ENCODE measurements at places on chromosomes 6 and 20.

DNA sequence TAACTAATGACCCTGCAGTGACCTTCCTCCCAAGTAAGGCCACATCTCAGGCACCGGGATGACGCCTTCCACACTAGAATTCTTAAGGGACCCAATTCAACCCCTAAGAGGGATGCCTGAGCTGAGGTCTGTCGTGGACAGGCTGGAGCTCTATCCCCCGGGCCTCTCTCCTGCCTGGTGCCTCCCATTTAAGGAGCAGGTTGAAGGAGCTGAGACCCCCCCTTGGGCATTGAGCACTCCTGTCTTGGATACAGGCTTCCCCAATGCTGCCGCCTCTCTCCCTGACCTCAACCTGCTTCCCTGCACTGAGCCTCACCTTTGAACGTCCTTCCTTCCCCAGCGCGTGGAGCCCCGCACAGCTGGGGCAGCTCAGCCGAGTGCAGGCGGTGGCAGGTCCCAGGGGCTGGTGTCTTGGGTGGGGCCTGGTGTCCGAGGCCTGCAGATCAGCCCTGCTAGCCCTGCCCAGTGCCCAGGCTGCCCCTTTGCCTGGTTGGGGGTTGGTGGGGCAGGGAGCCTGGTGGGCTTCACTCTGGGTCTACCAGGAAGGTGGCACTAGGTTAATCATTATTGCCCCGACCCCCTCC lies 19.9 kb upstream of the BHLHE23 start:
- H3K4me1 ChIP-seq = no peaks in the 10 kb centered on the region
- DNase-seq = no peak
- H3K4me3 ChIP-seq = no peak overlapping the region
- H3K27ac ChIP-seq = no peak overlapping the region
- H3K27me3 ChIP-seq = peaks cover 34% of the 10 kb centered on the region

DNA sequence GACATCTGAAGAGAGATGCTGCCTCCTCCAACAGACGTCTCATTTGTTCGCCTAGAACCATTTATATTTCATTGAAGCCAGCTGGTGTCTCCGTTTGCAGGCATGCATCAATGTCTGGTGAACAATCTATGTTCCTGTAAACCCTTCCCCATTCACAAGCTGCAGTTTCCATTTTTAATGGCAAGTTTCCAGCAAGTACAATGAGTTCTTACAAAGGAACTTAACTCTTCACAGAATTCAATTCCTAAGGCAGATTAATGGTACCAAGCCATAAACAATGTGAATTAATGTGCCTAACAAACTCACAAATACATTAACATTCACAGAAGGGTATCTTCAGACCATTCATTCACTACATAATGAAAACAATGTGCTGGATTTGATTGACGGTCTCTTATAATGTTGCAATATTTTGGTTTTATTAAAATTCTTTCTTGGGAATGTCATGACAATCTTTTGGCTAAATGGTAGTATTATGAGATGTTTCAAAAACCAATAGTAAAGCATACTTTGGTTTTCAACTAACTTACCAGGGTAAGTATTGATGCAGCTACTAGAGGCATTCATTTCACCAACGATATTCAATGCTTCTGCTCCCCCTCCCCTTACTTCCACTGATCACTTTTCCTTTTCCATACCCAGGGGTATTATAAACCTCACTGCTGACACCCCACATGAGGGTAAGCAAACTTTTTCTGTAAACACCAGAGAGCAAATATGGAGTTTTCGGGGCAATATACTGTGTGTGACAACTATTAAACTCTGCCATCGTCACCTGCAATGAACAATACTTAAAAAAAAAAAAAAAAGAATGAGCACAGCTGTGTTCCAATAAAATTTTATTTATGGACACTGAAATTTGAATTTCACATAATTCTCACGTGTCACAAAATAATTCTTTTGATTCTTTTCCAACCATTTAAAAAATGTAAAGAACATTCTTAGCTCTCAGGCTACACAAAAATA lies 4.2 kb downstream of the AKIRIN2 start:
- peak overlapping the region; percentile 95 for H3K4me3 ChIP-seq
- no peaks in the 10 kb centered on the region for H3K27me3 ChIP-seq
- peaks cover 51% of the 10 kb centered on the region for H3K4me1 ChIP-seq

- peaks cover 42% of the 10 kb centered on the region for H3K4me1 ChIP-seq
- H3K36me3 ChIP-seq = peaks cover 38% of the 10 kb centered on the region
- no peaks in the 10 kb centered on the region for H3K27me3 ChIP-seq
- peak; percentile 50 for DNase-seq
- H3K27ac ChIP-seq = peak overlapping the region; percentile 67
Measured at GRCh38 chr20:47274401-47275108, 81.9 kb downstream of the ZMYND8 start.

GRCh38 chr6:156720691-156721685 lies 56.2 kb upstream of the ARID1B start:
- peaks cover 2% of the 10 kb centered on the region for H3K27me3 ChIP-seq
- no peak for DNase-seq
- H3K36me3 ChIP-seq = no peaks in the 10 kb centered on the region
- H3K4me3 ChIP-seq = peak overlapping the region; percentile 71
- H3K4me1 ChIP-seq = peaks cover 12% of the 10 kb centered on the region
- H3K27ac ChIP-seq = no peak overlapping the region

GRCh38 chr6:40912158-40912946 lies 126.7 kb downstream of the UNC5CL start:
- DNase-seq = peak; percentile 69
- peaks cover 40% of the 10 kb centered on the region for H3K27me3 ChIP-seq
- H3K4me1 ChIP-seq = peaks cover 11% of the 10 kb centered on the region
- H3K36me3 ChIP-seq = no peaks in the 10 kb centered on the region
- H3K27ac ChIP-seq = no peak overlapping the region
- H3K4me3 ChIP-seq = no peak overlapping the region

- peak; percentile 34 for DNase-seq
- no peak overlapping the region for H3K27ac ChIP-seq
- H3K4me3 ChIP-seq = no peak overlapping the region
Measured at GRCh38 chr20:24829649-24830370, 119.3 kb upstream of the CST7 start.

- peaks cover 9% of the 10 kb centered on the region for H3K4me1 ChIP-seq
- no peak overlapping the region for H3K27ac ChIP-seq
- H3K4me3 ChIP-seq = no peak overlapping the region
- no peak for DNase-seq
- H3K36me3 ChIP-seq = no peaks in the 10 kb centered on the region
Measured at GRCh38 chr6:154511791-154512190, 1.3 kb upstream of the CNKSR3 start.

DNA sequence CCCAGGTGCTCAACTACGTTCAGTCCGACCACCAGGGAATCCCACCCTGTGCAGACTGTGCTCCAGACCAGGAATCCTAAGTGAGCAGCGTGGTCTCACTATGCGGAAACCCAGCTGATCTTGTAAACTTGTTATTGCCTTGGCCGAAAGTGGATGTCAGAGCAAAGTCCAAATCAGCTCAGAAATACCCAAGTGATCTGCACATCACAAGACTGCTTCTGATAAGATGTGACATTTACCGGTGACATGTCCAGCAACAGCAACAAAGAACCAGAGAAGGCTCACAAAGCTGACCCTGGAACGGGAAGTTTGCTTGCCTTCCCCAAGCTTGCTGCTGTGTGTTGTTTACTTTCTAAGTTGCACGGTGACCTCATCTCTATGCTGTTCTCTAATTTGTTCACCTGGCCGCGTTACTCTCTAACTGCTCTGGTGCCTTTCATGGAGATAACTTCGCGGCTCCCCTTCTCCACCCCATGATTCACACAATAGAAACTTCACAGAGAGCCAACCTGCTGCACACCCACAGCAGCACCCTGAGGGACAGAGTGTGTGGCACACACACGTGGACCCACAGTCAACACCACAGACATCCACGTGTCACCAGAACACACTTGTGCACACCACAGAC lies 1.7 kb downstream of the BNIP5 start:
- no peak for DNase-seq
- no peak overlapping the region for H3K27ac ChIP-seq
- peaks cover 54% of the 10 kb centered on the region for H3K27me3 ChIP-seq
- H3K36me3 ChIP-seq = no peaks in the 10 kb centered on the region
- peaks cover 17% of the 10 kb centered on the region for H3K4me1 ChIP-seq
- H3K4me3 ChIP-seq = no peak overlapping the region

GRCh38 chr6:19851241-19852089 lies 14.3 kb downstream of the ID4 start:
- no peak overlapping the region for H3K4me3 ChIP-seq
- H3K4me1 ChIP-seq = no peaks in the 10 kb centered on the region
- H3K36me3 ChIP-seq = no peaks in the 10 kb centered on the region
- no peak for DNase-seq
- H3K27ac ChIP-seq = no peak overlapping the region
- H3K27me3 ChIP-seq = no peaks in the 10 kb centered on the region

DNA sequence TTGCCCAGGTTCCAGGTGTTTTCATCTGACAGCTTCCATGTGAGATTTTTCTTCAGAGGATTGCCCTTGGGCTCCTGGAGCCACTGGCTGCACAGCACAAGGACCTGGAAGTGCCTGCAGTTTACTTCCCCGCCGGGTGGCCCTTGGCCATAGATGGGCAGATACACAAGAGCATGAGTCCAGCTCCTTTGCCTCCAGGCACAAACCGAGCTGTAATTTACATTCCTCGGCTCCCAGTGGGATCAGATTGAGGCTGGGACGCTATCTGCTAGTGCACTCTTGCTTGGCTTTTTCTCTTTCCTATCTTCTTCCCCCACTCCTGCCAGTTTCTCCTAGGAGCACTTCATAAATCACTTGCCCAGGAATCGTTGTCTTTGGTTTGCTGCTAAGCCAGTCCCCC lies 85.4 kb upstream of the RALY start:
- H3K4me1 ChIP-seq = no peaks in the 10 kb centered on the region
- H3K4me3 ChIP-seq = no peak overlapping the region
- H3K27me3 ChIP-seq = peaks cover 13% of the 10 kb centered on the region
- no peaks in the 10 kb centered on the region for H3K36me3 ChIP-seq
- H3K27ac ChIP-seq = no peak overlapping the region

DNA sequence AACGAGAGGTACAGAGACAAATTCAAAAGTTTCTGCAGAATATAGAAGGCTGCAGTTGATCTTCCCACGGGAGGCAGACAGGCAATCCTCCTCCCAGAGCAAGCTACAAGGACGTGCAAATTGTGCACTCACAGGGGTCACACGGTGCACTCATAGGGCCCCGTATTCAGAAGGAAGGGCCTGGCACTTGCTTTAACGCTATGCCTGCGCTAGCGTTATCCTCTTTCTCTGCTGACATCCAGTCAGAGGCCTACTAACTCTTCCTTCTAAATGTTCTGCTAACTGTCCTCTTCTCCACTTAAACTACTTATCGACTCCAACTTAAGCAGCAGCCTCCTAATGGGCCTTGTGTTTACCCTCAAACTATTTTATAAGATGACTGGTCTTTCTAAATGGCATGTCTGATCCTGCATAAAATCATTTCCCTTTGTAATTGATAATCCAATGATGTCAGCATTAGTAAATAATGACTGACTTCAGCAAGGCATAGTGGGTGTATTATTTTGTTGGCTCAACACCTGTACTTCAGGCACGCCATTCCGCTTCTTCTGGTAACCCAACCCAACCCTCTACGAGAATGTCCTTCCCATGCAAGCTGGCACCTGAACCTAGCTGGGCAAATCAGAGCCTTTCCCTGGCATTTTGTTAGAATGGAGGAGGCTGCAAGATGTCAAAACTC lies 2.2 kb downstream of the IFNGR1 start:
- H3K27ac ChIP-seq = no peak overlapping the region
- peak overlapping the region; percentile 11 for H3K4me3 ChIP-seq
- no peaks in the 10 kb centered on the region for H3K27me3 ChIP-seq
- peaks cover 23% of the 10 kb centered on the region for H3K36me3 ChIP-seq
- no peak for DNase-seq

- H3K27ac ChIP-seq = peak overlapping the region; percentile 98
- H3K36me3 ChIP-seq = peaks cover 3% of the 10 kb centered on the region
- H3K4me1 ChIP-seq = peaks cover 77% of the 10 kb centered on the region
- DNase-seq = peak; percentile 53
- no peak overlapping the region for H3K4me3 ChIP-seq
- no peaks in the 10 kb centered on the region for H3K27me3 ChIP-seq
Measured at GRCh38 chr20:3813848-3814581, 6.3 kb upstream of the AP5S1 start.

DNA sequence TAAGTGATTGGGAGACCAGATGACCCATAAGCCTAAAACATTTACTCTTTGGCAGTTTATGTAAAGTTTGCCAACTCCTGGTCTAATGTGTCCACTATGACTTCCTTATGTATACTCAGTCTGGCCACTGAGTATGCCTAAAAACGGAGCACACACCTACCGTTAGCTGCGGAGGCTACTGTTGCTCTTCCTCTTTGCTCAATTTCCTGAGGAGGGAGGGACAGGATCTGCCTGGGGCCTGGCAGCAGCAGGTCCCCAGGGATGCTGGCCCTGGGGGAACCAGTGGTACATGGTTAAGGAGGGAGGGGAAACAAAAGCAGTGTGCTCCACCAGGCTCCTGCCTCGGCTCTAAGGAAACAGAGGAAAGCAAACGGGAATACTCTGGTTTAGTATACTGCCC lies 113.5 kb downstream of the CDYL start:
- H3K27ac ChIP-seq = no peak overlapping the region
- H3K4me3 ChIP-seq = no peak overlapping the region
- no peak for DNase-seq

GRCh38 chr6:169034516-169035167 lies 219.0 kb downstream of the THBS2 start:
- no peaks in the 10 kb centered on the region for H3K36me3 ChIP-seq
- H3K27me3 ChIP-seq = no peaks in the 10 kb centered on the region
- DNase-seq = no peak
- H3K27ac ChIP-seq = no peak overlapping the region
- H3K4me1 ChIP-seq = no peaks in the 10 kb centered on the region
- no peak overlapping the region for H3K4me3 ChIP-seq

- no peak overlapping the region for H3K27ac ChIP-seq
- peaks cover 22% of the 10 kb centered on the region for H3K36me3 ChIP-seq
- no peak for DNase-seq
- no peaks in the 10 kb centered on the region for H3K27me3 ChIP-seq
- no peak overlapping the region for H3K4me3 ChIP-seq
Measured at GRCh38 chr6:161218222-161218621, 55.6 kb downstream of the AGPAT4 start.

DNA sequence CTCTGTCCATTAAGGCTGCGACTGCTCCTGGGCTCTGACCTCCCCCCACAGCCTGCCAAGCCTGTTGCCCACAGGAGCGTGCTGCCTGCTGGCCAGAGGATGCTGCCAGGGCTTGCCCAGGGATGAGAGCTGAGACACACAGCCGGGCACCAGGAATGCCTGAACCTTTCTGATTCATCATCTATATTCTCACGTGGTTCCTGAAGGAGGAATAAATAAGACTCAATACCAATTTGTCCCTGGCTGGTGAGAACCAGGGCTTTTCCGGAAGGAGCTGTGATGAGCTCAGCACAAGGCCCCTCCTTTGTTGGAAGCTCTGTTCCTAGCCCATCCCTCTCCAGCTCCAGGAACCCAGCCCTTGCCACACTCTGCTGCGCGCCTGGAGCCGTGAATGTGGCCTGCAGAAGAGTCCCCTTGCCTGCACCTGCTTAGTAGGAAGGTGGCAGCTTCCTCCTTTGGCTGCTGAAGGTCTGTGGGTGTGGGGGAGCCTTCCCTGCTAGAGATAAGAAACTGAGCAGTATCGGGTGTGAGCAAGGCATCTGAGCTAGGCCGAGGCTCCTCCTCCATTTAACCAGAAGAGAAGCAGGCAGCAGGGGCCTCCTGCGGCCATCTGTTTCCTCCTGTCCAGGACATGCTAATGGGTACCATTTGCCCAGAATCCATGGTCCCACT lies 37.9 kb downstream of the SYNDIG1 start:
- peak; percentile 9 for DNase-seq
- H3K27me3 ChIP-seq = peaks cover 2% of the 10 kb centered on the region
- no peaks in the 10 kb centered on the region for H3K4me1 ChIP-seq

- no peak for DNase-seq
- no peak overlapping the region for H3K4me3 ChIP-seq
- H3K4me1 ChIP-seq = peaks cover 33% of the 10 kb centered on the region
- peaks cover 77% of the 10 kb centered on the region for H3K36me3 ChIP-seq
Measured at GRCh38 chr6:106546261-106546690, 83.0 kb downstream of the RTN4IP1 start.
